ENCODE measurements at places on chromosomes 7 and 10.

GRCh38 chr10:77176232-77176631 is 461.4 kb downstream of the KCNMA1 start:
- DNase-seq: no peak

DNA sequence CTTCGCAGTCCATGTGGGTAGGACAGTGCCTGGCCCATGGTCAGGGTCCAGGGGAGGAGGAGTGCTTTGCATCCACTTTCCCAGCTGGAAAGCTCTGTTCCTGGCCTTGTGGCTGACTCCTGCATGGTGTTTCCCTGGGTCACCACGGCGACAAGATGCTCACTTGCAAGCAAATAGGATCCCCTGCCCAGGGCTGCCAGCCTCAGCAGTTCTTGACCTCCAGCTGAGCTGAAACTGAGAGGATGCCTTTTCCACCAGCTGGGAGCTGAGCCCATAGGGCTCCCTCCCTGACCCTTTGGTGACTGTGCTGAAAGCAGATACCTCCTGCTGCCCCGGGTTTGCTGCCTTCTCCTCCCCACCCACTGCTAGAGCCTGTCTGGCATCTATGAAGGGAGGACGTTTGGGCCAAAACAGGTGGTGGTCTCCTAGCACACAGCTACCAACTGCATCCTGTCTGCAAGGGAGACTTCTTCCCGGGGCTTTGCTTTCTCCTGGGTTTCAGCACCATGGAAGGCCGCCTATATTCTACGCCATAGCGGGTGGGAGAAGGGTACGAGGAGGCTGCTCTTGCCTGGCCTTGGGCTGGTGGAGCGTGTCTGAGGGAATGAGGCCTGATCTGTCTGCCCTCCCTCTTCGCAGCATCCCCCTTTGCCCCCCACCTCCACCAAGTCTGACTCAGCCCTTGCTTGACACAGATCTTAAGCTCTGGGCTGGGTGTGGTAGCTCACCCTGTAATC is 34.4 kb downstream of the UBTD1 start:
- no peak for DNase-seq

DNA sequence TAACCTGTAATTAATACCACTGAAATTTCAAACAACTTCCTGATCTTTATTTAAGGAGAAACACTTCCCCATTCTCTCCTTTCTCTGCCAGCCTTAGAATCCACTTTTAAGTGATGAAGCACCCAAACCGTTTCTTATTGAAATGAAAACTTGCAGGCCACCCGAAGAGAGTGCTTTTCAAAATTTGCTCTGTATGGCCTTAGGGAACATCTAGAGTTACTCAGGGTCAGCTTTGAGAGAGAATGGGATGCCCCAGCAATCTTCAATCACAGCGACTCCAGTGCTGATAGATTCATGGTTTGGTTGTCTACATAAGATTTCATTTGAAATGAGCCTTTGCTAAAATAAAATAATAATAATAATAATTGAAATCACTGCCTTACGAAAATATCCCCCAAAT is 323.1 kb downstream of the PCLO start:
- DNase-seq: no peak

DNA sequence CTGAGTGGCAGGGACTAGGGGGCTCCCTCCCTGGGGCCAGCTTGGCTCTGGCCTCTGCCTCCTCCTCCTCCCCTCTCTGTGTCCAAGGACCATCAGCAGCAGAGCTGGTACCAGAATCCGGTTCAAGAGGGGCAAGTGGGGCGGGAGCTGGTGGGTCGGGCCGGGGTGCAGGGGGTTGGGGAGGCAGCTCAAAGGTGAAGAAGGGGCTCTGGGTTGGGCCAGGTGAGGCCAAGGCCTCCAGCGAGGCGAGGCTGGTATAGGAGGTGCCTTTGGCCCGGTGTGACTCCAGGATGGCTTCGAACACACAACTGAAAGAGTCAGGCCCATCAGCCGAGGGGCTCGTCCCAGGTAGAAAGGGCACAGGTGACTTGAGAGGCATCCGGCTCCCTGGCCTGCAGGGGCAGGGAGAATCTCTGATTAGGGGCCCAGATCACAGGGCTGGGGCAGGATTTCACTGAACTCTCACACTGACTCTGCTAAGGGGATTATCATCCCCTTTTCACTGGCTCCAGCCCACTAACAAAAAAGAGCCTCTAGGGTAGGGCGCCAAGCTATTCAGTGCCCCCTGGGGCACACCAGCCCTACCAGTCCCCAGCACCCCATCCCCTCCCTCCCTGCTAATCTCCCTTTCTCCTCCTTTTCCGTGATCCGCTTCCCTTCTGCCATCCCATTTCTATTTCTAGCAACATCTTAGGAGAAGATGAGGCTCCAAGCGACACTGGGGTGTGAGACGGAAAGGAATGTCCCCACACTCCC is 4.6 kb downstream of the PSD start:
- no peak for DNase-seq

DNA sequence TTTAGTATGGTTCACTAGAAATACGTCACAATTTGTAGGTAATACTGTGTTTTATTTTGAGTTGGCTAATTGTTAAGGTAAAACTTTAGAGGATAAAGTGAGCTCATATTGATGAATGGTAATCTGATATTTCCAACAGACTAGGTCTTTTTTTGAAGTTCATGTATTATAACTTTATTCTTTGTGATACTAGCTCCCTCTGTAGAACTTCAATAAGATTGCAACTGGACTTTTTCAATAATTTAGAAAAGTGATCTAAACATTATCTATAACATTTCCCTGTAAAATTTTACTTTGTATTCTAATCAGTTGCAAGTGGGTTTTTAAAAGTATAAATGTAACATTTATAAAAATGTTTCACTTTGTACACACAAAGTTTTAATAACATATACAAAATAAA is 83.5 kb downstream of the ADK start:
- DNase-seq: no peak

DNA sequence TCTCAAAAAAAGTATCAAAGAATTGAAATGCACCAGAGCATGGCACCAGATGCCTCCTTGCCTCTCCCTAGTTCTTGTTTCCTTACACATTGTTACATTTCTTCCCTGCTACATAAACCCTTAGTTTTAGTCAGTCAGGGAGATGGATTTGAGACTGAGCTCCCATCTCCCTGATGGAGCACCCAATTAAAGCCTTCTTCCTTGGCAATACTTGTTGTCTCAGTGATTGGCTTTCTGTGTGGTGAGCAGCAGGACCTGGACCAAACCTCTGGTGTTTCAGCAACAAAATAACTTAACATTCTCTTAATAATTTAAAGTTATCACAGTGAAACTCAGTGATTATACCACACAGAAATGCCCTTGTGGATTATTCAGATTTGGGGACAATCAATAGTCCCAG is 26.9 kb downstream of the PPP1R3C start:
- DNase-seq: no peak

GRCh38 chr10:93821051-93821772 is 63.5 kb downstream of the LGI1 start:
- no peak for DNase-seq

- no peak for DNase-seq
Measured at GRCh38 chr7:35721288-35721687, 26.4 kb upstream of the HERPUD2 start.

- no peak for DNase-seq
Measured at GRCh38 chr7:22108151-22108845, 162.6 kb upstream of the CDCA7L start.

DNA sequence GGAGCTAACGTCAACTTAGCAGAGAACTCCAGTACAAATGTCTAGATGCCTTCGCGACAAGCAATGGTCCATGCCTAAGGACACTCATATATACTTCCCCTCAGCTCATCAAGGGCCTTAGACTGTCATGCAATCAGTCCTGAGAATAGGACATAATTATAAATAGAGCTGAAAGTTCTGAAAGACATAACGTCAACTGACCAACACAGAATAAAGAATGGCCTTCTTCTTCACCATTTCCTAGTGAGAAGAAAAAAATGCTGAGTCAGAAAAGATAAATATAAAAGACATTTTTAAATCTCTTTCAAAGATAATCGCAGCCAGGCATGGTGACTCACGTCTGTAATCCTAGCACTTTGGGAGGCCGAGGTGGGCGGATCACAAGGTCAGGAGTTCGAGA is 83.2 kb downstream of the ARMH3 start:
- no peak for DNase-seq

DNA sequence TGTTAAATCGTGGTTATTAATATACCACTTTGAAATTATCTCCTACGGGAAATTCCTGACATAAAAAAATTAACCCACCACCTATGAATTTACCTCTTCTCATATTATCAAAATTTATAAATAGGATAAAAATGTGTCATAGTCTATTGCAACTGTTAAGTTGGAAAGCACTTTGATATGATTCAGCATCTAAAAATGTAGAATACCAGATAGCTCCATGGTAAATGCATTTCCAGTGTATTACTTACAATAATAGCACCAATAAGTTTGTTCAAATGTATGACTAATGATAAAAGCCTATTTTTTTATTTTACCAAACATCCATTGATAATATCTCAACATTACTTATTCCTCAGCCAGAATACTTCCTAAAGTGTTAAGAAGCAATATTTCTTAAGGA is 13.6 kb upstream of the KCND2 start:
- DNase-seq: no peak

DNA sequence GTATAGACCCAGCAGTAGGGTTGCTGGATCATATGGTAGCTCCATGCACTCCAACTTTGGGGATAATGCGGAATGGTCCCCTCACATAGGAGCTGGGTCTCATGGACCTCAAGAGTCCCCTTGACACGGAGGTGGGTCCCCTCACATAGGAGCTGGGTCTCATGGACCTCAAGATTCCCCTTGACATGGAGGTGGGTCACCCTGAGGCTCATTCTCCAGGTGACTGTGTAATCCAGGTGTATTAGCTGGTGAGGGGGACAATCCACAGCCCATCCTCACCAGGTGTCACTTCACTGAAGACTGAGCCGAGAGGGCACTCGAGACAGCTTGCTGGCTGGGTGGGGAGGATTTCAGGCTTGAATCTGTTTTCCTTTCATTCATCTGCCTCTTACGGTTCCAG is 121.9 kb downstream of the PTPN20 start:
- DNase-seq: no peak

DNA sequence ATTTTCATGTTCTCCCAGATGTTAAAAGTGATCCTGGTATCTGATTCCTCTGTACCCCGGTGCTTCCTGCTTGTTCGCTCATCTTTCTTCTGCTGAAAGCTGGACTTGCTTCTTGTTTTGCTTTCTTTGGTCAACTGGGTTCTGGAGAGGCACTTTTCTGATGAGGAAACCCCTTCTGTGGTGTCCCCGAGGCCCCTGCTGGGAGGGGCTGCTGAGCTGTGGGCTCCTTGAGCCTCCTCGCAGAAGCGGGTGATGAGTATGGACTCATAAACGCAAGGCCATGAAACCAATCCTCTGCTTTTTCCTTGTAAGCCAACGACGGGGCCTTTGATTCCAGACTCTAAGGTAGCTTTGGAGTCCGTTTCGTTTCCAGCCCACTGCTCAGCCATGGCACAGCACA is 7.8 kb downstream of the WIPI2 start:
- no peak for DNase-seq

GRCh38 chr7:23306936-23307521 is 7.9 kb downstream of the MALSU1 start:
- no peak for DNase-seq
